ENCODE measurements at places on chromosomes 3 and 15. TPM values are rescaled to one million over a fixed set of nuclear protein-coding genes. Genes with fewer than 3 reads are reported as not detected.
A peak's percentile ranks its signal among the peaks of the same experiment; 100 is the strongest.

DNA sequence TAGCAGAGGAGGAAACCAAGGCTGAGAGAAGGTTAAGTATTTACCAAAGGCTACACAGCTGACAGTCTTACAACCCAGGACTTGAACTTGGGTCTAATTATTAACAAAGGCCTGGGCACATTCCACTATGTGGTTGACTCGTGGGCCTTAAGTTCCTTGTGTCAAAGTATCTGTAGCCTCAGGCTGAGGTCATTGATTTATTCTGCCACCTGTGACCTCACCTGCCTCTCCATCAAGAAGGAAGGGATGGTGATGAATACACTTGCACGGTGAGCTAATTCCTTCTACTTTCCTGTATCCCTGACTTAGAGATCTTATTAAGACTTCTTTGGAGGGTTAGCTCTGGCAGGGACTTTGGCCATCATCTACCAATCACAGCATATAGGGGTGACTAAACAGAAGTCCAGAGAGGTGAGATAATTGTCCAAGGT, 19.9 kb upstream of the LRRC58 start:
- no peak for DNase-seq

GRCh38 chr3:160707187-160707794, 30.3 kb downstream of the ARL14 start:
- peak; percentile 38 for DNase-seq

DNA sequence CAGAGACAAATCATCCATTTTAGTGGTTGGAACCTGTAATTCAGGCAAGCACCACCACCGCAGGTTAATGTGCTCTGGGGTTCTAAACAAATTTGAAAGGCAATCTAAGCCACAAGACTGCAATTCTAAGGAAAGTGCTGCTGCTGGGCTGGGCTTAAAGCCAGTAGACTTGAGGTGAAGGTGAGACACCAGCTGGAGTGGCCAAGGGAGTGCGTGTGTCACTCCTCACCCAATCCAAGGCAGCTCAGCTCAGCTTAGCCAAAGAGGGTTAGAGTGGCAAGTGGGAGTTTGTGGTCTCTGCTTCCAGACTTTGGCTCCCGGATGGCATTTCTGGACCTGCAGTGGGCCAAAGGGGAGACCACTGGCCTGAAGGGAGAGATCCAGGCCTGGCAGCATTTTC, 1655.6 kb downstream of the SI start:
- no peak for DNase-seq

DNA sequence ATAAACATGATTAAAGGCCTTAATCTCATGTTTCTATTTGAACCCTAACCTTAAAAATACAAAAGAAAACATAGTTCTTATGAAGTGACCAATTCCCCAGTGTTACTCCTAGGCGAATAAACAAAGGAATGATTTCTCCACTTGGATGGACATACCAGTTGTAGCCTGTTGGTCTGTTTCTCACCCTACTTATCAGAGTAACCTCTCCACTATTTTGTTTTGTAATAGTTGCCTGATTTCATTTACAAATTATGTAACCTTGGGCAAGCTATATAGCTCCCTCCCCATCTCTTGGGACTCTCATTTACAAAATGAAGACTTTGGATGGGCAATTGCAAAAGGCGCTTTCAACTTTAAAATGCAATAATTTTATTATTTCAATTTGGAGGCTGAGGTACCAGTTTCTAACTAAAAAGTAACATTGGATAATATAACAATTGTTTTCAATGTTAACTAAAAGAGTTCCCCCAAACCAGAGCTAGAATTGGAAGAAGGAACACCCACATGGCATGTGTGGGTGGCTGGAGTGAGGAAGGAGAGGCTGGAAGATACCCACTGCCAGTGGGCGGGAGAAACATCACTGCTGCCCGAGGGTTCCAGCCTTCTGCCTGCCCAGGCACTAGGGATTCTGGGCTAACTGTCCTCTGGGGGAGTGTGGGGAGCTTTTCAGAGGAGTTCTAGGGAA, 74.2 kb downstream of the RFTN1 start:
- DNase-seq = no peak

GRCh38 chr3:61518590-61518989, 42.8 kb upstream of the PTPRG start:
- no peak for DNase-seq

DNA sequence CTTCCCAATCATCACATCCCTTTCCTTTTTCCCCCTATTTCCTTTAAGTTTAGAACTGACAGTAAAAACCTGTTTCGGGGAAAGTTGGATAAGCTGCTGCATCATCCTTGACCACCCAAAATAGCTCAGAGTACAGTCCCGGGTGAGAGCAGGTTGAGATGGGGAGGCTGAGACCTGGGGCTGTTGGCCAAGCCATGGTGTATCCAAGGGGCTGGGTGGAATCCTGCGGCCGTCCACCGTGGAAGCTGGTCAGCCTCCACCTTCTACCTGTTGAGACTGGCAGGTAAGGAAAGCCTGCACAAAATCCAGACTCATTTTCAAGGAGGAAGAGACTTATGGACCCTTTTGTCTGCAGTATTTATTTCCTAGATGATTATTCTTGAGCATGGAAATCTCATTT, 128.2 kb upstream of the PLXNA1 start:
- DNase-seq = no peak

LMCD1 gene
- polyA plus RNA-seq = 253 TPM

DNA sequence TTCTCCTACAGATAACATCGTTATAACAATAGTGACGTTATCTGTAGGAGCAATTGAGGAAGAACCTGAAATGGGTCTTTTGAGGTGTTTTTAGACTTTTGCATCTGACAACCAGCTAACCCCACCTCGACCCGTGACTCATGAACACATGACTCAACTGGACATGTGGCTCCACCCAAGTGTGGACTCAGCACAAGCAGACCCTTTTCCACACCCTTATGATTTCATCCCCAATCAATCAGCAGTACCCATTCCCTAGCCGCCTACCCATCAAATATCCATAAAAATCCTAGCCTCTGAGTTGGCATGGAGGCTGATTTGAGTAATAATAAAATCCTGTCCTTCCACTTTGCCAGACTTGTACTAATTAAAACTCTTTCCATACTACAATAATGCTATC, 255.4 kb downstream of the ARPP21 start:
- no peak for DNase-seq

LRRC31 gene
- not detected for polyA plus RNA-seq

- DNase-seq = no peak
Observed at GRCh38 chr15:33425142-33425541, 114.4 kb downstream of the RYR3 start.

- DNase-seq = no peak
Observed at GRCh38 chr3:107523289-107523538, 452 bp downstream of the BBX start.

DNA sequence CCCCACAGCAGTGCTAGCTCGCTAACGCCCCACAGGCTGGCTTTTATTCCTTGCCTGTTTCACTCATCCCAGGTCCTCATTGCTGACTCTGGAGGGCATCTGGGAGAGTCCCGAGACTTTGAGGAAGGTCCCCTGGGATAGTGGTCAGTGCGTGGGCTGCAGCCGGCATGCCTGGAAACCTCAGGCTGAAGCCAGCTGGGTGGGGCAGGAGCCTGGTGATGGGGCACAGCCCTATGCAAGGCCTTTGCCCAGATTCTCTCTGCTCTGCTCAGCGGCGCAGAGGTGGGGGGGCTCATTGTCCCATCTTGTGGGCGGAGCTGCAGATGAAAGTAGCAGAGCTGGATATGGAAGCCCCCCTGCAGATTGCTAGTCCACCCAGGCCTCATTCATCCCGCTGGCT, 55.7 kb upstream of the SMAD6 start:
- DNase-seq = no peak

DNA sequence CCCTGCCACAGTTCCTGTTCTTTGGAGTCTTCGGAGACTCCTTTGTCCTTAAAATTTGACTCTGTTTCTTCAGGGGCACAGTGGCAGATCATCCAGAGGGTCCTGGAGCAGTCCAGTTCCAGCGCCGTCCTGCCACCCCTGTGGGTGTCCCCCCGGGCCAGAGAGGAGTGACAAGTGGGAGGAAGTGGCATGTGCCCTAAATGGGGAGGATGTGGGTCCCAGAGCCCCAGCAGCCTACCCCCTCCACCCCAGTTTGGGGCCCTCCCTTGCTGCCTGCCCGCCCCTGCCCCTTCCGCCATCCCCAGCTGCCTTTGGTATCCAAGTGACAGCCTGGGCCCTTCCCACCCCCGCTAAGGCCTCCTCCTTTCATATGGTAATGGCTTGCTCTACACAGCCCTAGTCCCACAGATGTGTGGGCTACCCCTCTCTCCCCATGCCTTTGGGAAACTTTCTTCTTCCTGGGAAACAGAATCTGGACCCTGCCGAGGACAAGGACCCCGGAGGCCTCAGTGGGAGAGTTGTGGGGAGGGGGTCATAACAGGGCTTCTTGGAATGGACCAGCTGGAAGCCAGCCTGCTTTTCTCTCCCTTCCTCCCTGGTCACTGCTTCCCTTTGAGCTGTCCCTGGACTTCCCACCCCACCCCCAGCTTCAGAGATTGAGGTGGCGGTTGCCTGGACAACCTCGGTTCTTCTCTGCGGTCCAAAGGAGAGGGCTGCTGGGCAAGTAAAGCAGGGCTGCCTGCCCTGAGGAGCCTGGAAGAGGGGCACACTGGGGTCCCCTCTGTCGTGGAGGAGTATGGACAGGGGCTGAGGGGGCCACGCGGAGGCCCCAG, 43.2 kb downstream of the KLHL25 start:
- DNase-seq = no peak

RFTN1 gene
- 12.1 TPM for polyA plus RNA-seq

DNA sequence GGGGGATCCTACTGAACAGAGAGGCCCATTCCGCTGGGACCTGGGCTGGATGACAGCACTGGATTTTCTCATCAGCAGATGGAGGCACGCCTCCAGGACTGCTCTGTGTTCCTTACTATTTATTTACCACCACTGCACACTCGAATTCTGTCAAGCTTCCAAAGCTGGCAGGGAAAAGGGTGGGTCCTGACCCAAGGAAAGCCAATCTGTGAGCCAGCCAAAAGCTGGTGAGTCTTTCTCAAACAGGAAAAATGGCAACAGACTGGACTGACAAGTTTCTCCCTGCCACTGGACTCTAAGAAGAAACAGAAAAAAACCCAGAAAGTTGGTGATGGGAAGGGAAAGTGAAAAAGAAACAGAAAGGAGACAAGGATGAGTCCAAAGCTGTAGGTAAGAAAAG, 37.8 kb downstream of the CD47 start:
- DNase-seq = no peak

DNA sequence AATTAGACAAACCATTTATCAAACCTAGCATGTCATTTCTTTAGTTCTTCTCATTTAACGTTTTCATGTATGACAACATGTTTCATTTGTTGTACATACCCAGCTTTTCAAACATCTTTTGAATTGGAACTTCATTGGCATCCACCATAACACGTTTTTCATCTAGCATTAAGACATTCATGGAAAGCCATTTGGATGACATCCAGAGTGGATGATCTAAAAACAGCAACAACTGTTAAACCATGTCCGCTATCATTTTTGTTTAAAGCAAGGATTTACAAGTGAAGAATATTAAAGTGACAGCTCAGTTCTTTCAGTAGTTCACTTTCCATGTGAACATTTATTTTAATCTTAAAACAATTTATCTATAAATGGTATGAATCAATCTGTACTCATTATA, 14.5 kb downstream of the GATM start:
- no peak for DNase-seq

DNA sequence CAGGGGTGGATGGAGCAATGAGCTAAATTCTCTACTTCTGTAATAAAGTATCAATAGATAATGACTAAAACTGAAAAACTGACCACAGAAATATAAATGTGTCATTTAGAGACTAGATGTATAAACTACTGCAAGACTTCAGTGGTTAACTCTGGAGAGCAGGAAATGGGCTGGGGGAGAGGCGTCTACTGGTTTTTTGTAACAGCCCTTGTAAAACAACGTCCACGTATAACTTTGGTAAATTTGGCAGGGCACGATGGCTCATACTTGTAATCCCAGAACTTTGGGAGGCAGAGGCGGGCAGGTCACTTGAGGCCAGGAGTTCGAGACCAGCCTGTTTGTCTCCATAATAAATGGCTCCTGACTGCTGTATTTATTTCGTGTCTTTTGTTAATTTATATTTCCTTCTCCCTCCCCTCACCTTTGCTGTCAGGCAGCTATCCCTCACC, 12.5 kb downstream of the RAB27A start:
- DNase-seq = no peak

DNA sequence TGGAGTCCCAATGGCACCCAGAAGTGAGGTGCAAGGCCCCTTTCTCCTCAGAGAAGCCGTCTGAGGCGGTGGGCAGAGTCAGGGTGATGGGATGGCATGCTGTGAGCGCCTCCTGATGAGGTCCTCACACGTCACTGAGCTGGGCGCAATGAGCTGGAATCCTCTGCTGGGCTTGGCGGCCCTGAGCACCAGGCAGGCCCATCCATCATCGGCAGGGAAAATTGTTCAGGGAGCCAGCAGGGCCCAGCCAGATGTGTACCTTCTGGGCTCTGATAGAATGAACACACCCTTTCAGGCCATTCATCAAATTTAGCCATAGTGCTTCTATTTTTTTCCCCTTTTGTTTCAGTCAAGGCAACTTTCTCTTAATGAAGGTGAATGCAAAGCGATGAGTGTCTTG, 43.7 kb downstream of the FAM3D start:
- no peak for DNase-seq

GRCh38 chr3:42725454-42725853, 22.9 kb upstream of the HHATL start:
- DNase-seq = no peak

PRR20G gene
- not detected for polyA plus RNA-seq

DNA sequence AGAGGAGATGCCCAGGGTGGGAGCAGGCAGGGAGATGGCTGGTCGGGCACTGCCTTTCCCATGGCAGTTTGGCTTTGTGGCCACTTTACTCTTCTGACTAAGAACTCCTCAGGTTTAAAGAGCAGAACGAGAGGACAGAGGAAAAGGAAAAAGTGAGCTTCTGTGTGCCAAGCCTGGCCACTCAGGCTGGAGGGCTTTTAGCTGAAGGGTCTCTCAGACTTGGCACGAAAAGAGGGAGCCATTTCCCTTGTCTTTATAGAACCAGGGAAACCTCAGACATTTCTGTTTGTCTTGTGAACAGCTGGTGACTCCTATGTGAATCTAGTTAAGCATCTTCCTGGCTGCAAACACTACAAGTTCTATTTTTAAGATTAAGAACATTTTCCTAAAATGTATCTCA, 23.3 kb upstream of the PSMD6 start:
- no peak for DNase-seq

RTP4 gene
- polyA plus RNA-seq = 0.11 TPM

- no peak for DNase-seq
Observed at GRCh38 chr3:114674036-114674435, 380.2 kb downstream of the TIGIT start.

RPUSD2 gene
- 8.7 TPM for polyA plus RNA-seq

- DNase-seq = no peak
Observed at GRCh38 chr3:30458376-30459171, 147.8 kb upstream of the TGFBR2 start.

C3orf70 gene
- polyA plus RNA-seq = 3.2 TPM

- DNase-seq = peak; percentile 17
Observed at GRCh38 chr3:88150371-88150770, 612 bp downstream of the C3orf38 start.
